Left lung (tissue), 14 donors: ENCODE measurements at places on chromosomes 2 and 18. TPM values are rescaled to one million over a fixed set of nuclear protein-coding genes. Genes with fewer than 3 reads are reported as not detected.

Gene SF3B1
- polyA plus RNA-seq, result 613 TPM

- no peak for DNase-seq
These were observed 279.1 kb downstream of the ZEB2 start for GRCh38 chr2:144240656-144241339.

DNA sequence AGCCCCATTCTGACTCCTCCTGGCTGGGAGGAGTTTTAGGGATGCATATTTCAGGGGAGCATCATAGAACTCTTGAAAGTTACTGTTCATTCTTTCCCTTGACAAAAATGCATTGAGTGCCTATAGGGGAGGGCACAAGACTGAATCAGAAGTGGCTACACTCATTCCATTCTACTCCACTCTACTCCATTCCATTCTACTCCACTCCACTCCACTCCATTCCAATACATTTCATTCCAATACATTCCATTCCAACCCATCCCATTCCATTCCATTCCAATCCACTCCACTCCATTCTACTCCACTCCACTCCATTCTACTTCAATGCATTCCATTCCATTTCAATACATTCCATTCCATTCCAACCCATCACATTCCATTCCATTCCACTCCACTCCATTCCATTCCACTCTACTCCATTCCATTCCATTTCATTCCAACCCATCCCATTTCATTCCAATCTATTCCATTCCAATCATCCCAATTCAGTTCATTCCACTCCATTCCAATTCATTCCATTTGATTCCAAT, 110.8 kb downstream of the LOXHD1 start:
- DNase-seq, result no peak

DNA sequence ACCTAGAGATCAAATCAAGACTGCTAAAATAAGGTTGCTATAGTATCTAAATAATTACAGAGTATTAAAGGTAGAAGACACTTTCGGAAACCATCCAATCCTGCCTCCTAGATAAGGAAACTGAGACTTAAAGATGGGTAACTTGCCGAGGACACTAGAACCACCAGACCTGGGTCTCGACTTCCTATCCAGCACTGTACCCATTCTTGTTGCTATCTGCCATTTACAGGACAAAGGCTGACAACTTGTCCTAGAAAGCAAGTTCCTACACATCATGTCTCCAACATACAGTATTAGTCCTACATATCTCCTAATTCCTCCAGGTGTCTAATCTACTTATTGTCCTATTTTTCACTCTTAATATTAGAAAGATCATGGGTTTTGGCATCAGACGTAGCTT, 37.7 kb downstream of the TRAK2 start:
- no peak for DNase-seq

DNA sequence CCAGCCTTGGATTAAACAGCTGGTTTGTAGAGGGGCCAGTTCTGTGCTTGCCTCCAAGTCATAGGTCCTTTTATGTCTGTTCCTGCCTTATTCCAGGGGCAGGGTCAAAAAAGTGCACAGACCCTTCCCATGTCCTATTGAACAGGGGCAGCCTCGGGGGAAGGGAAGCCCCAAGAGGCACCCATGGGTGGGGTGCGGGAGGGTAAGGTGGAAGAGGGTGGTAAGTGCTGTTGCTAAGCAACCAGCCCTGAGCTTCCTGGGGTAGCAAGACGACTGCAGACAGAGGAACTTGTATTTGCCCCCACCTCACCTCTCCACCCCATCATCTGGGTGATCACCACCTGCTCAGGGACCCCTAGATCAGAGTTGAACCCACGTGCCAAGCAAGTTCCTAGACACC, 7.7 kb downstream of the DNMT3A start:
- no peak for DNase-seq

Gene IL1F10
- polyA plus RNA-seq, result not detected
